ENCODE measurements at places on chromosomes 3 and 15. TPM values are rescaled to one million over a fixed set of nuclear protein-coding genes. Genes with fewer than 3 reads are reported as not detected.

- DNase-seq, result no peak
These were observed 242.8 kb upstream of the TLE3 start for GRCh38 chr15:70340494-70340870.

GRCh38 chr3:109275702-109276293 is 40.5 kb downstream of the DPPA2 start:
- DNase-seq, result peak; percentile 55

SLC9C1 gene
- total RNA-seq, result not detected

- DNase-seq, result no peak
These were observed 55.9 kb downstream of the DNASE1L3 start for GRCh38 chr3:58154626-58155449.

- peak; percentile 65 for DNase-seq
These were observed 1.2 kb downstream of the PHC3 start for GRCh38 chr3:170180079-170180907.

GRCh38 chr15:61720197-61720704 is 340.0 kb downstream of the VPS13C start:
- no peak for DNase-seq

GRCh38 chr15:101813803-101814534 is 2.0 kb downstream of the OR4F15 start:
- no peak for DNase-seq

DNA sequence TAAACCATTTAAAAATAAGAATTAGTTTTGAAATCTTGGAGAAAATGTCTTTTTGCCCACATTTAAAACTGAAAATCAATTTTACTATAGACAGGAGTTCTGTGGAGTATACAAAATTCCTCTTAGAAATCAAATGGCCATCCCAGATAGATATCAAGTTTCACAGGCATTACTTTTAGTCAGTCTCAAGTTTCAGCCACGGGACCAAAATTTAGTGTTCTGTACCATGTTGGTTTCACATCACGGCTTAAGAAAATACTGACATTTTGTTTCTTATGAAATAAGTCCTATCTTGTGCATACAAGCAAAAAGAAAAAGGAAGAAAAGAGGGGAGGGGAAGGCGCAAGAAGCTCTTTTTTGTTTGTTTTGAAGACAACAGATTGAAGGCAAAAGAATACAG is 45.7 kb downstream of the EIF2AK4 start:
- no peak for DNase-seq

EOMES gene
- total RNA-seq, result 7.4 TPM

COPS2 gene
- 98.6 TPM for total RNA-seq

GRCh38 chr15:77181305-77182074 is 110.6 kb upstream of the TSPAN3 start:
- peak; percentile 63 for DNase-seq

GRCh38 chr15:69880571-69881301 is 217.0 kb downstream of the TLE3 start:
- no peak for DNase-seq

LAMB2 gene
- not detected for total RNA-seq

GRCh38 chr3:186680869-186681268 is 15.1 kb downstream of the HRG start:
- no peak for DNase-seq

DNA sequence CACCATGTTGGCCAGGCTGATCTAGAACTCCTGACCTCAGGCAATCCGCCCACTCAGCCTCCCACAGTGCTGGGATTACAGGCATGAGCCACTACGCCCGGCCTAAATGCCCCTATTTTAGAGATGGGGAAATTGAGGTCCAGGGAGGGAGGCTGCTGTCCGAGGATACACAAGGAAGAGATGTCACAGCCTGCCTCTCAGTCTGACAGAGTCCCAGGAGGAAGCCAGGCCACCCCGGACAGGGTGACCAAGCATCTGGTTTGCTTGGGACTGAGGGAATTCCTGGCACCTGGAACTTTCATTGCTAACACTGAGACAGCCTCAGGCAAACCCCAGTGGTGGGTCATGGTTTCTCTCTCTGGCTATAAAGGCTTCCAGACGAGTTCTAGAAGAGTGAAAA is 30.6 kb upstream of the ADAMTS7 start:
- no peak for DNase-seq

ELL3 gene
- total RNA-seq, result 1.2 TPM

DNA sequence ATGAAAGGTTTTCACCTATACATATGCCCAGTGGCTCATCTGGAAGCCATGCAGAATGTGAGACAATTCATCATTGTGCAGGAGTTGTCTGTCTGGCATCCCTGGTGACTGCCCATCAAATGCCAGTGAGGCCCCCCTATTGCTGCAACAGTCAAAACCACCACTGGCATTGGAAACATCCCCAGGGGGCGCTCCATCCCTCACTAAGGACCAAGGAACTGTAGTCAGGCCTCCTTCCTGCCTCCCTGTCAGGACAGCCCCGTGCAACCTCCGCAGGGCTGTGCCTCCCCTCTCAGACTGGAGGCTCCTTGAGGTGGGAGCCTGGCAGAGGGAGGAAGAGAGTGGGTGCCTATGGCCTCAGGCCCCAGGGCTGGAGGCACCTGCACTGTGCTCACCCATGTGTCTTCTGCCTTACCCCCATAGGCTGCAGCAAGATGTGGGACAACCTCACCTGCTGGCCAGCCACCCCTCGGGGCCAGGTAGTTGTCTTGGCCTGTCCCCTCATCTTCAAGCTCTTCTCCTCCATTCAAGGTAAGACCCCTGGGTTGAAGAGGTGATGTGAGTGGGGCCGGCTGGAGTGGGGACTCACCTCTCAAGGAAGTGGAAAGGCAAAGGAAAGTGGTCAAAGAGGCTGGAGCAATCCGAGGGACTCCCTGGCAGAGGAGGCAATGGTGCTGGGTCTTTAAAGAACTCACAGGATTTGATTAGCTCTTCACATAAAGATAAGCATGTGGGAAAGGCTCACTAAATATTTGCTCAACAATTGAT is 16.5 kb downstream of the VIPR1 start:
- peak; percentile 82 for DNase-seq

- DNase-seq, result no peak
These were observed 53.6 kb downstream of the CLEC3B start for GRCh38 chr3:45079715-45080114.

DNA sequence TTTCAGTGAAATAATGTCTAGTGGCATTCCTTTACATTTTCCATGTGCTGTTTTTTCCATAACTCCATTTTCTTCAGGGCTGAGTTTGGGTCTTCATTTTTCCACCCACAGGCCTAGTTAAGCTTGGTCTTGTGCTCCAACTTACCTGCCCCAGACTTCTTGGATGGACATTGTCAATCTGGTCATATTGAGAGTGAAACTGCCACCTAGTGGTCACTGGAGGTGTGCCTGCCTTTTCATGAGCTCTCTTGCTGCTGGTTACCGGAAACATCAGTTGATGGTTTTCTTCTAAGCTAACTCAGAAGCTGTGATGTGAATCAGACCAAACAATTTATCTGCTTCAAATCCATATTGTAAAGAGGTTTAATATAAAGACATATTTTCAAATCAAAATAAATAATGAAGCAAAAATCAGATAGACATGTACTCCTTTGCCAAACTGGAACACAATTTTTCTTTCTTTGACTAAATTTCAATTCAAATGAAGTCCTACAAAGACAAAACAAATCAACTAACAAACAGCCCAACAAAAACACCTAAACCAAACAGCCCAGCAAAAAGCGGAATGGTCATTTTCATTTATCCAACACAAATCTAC is 135.1 kb upstream of the RASGRP1 start:
- DNase-seq, result peak; percentile 92

GRCh38 chr15:65368302-65369211 is 9.2 kb downstream of the IGDCC3 start:
- DNase-seq, result no peak

RAB6B gene
- 0.07 TPM for total RNA-seq

GRCh38 chr3:162390891-162391290 is 894.3 kb downstream of the OTOL1 start:
- no peak for DNase-seq

PLSCR2 gene
- not detected for total RNA-seq

DNA sequence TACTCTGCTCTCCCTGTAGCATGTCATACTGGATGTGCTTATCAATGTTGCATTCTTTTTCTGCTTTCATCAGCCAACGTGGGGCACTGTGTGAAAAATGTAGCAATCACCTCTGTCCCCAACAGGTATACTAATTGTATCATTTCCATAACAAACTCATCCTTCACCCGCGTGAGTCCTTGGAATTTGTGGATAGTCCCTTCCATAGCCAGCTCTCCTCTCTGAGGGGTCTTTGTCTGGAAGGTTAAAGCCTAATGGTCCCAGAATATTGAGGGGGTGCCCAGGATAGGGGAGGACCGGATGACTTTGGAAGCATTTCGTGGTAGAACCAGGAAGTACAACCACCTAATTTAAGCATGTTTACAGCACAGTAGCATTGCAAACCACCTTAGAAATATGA is 124.6 kb downstream of the FOXB1 start:
- DNase-seq, result peak; percentile 57

GRCh38 chr15:67880651-67881182 is 40.9 kb upstream of the RNU6-1 start:
- no peak for DNase-seq

DNA sequence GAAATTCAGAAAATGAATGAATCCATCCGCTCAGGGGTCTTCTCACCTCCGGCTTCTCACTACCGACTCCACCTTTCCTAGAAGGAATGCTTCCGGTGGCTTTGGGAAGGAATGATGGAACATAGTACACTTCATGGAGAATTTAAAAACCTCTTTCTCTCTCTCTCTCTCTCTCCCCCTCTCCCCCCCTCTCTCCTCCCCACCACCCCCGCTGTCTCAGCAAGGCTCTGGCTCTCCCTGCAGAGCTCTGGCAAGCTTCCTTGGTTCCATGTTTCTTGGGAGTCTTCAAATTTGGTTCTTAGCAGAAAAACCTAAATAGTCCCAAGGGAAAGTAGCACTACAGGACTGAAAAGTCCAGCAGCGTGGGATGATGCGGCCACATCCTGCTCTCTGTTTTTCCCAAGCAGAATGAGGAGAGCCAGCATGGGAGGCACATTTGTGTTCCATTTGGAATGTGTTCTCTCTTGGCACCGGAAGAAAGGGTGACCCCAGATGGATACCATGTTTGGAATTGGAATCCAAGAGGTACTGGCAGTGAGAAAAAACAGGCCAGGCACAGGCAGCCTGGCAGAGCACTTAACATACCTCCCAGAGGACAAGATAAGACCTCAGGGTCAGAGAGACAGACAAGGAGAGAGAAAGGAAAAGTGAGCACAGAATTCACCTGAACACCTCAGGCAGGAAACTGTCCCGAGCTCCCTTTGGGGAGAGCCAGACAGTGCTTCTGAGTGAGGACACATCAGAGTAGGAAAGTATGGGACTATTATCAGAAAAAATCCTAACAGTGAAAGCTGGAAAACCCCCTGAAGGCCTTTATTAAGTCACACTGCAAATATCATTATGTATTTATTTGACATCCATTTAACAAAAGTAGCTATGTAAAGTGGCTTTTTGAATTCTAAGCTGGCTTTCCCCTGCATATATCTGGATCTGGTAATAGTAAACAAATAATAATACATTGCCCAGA is at the start of gene POPDC2:
Gene POPDC2, minus strand, starts transcription at position 116 of the 967 bp plus-strand sequence. CDS start 166 bp downstream, outside the sequence.
- DNase-seq, result no peak

- no peak for DNase-seq
These were observed 220.7 kb downstream of the VPS13C start for GRCh38 chr15:61839546-61839945.

CNTN4 gene
- not detected for total RNA-seq

GRCh38 chr15:71597126-71597525 is 213.2 kb upstream of the NR2E3 start:
- DNase-seq, result no peak

- DNase-seq, result no peak
These were observed 28.4 kb upstream of the IFT57 start for GRCh38 chr3:108250626-108251025.

DNA sequence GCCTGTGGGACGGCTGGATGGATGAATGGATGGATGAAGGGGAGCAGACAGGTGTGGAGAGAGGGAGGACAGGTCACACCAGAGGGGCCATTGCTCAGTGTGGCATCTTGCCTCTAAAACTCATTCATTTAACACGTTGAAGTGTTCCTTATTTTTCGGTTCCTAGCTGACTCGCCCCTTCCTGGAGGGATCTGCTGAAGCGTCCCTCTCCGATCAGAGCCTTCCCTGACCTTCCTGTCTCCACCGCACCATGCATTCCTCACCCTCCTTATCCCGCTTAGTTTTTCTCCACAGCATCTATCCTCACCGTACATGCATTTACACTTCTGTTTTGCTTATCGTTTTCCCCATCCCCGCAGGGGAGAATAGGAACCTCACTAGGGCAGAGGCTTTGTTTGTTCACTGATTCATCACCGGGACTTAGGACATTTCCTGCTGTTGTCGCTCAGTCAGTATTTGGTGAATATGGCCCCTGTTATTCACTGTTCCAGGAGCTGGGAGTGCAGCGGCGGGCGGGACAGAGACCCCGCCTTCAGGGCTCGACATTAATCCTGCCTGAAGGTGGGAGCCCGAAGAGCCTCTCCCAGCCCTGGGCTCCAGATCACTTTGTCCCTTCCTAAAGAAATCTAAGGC is 32.0 kb downstream of the FOXL2 start:
- DNase-seq, result no peak

GRCh38 chr15:43352693-43353382 is 18.0 kb downstream of the ZSCAN29 start:
- DNase-seq, result no peak

GRCh38 chr15:44427756-44428724 is 611 bp downstream of the CTDSPL2 start:
- DNase-seq, result peak; percentile 61

DNA sequence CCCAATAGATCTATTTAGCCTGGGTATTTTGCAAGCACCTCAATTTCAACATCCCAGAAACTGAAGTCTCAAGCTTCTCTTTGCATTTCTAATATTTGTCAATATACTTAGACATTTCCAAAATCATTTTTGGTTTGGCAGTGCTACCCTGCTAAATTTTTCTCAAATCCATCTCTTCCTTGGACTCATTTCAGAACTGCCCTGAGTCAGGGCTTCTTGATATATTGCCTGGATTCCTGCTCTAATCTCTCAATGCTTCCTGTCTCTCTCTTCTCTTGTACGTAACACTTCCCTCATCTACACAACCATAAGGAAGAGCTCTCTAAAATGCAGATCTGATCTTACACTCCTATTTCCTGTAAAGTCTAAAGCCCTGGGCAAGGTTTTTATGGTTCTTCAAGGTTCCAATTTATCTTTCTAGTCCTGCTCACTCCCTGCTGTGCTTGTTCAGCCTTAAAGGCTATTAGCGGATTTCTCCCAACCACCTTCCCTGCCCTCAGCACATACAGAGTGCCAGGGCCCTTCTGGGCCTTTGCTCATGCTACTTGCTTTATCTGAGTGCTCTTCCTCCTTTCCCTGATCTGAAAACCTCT is 53.0 kb upstream of the MME start:
- DNase-seq, result no peak

All from activated CD4-positive, alpha-beta T cell treated with anti-CD3 and anti-CD28 coated beads, Interleukin-2, amount 10 ng/mL, durations not matched to agents 24 days and 14 days (primary cell).